Stimulated activated CD8-positive, alpha-beta memory T cell treated with anti-CD3 and anti-CD28 coated beads, Interleukin-7, amount 100 ng/mL, for 1 hour (primary cell): ENCODE measurements at places on chromosomes 3 and 15.

- no peak for DNase-seq
Measured at GRCh38 chr3:32202496-32202895, 36.0 kb upstream of the CMTM8 start.

DNA sequence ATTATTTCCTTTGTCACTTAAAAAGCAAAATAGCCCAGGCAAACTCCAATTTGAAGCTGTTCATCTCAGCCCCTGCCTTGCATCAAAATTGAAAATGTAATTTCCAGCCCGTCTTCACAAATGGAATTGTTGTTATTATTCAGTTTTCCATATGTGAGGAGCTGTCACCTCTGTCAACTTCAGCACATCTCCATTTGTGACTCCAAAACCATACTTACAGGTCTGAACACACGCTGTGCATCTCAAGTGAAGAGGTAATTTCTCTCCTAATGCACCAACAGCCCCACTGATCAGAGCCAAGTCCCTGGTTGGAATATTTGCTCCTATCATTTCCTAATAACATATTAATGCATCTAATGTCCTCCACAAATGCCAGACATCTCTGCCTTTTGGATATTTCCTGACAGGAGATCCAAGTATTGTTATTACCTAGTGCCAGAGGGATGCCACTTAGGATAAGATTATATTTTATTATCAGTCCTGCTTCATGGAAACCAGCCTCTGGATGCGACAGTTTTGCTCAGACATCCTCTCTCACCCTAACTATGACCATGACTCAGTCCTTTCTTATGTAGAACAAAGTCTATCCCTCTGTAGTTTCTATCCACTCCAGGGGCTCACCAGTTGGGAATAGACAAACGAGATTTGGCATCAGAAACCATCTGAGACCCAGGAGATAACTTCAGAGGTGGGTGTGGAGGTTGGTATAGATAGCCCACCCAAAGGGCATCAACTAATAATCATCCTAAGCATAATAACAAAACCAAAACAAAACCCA lies 379.8 kb downstream of the VPS13C start:
- no peak for DNase-seq

GRCh38 chr15:71501344-71502076 lies 308.8 kb upstream of the NR2E3 start:
- no peak for DNase-seq

DNA sequence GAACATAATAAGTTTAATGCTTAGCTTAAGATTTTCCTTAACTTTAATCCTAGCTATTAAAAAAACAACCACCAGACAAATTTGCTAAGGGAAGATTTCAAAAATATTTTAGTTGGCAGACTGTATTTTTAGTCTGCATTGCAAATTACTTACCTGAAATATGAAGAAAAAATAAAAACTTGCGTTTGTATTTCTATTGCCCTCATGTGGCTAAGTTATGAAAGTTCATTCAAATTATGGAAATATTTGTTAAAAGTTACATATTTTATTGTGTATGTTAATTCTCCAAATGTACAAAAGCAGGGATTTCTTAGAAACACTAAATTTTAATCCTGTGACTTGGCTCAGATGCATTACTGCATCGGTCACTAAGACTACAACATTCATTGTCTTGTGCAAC lies 15.0 kb downstream of the GTF2A2 start:
- no peak for DNase-seq

- DNase-seq, result no peak
Measured at GRCh38 chr15:79067969-79068368, 22.6 kb downstream of the RASGRF1 start.

DNA sequence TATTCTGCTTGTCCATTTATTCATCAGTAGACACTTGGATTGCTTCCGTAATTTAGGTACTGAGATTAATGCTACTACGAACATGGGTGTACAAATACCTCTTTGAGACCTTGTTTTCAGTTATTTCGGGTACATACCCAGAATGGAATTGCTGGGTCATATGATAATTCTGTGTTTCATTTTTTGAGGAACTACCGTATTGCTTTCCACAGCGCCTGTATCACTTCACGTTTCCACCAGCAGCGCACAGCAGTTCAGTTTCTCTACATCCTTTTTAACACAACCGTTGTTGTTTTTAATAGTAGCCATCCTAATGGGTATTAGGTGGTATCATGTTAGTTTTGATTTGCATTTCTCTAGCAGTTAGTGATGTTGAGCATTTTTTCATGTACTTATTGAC lies 9.5 kb downstream of the PAK2 start:
- DNase-seq, result no peak

GRCh38 chr15:70327856-70328678 lies 230.3 kb upstream of the TLE3 start:
- no peak for DNase-seq

- DNase-seq, result no peak
Measured at GRCh38 chr3:103247459-103247858, 812.6 kb downstream of the ZPLD1 start.

DNA sequence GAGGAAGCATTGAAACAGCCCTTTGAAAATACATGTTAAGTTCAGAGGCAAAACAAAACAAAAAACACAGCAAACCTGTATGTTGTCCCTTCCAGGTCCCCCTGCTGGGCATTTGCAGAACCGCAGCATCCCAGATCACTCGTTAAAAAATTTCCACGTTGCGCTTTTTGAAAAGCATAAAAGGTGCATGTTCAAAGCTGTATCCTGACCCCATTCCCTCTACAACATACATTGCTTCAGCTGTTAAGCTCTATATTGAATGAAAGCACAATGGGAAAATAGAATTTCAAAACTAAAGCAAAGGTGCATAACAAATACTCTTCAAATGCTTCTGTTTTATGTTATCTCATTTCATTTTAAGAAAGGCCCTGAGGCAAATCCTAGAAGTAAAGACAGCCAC lies 328.3 kb downstream of the THSD4 start:
- DNase-seq, result no peak

GRCh38 chr15:40310001-40310959 lies 2.5 kb upstream of the PLCB2 start:
- no peak for DNase-seq
